ENCODE measurements at places on chromosomes 16 and 17.

- DNase-seq, result peak; percentile 76
Observed at GRCh38 chr16:106623-107324, 28.7 kb downstream of the MPG start.

GRCh38 chr16:29315046-29315445 lies 91.5 kb downstream of the NPIPB11 start:
- no peak for DNase-seq

DNA sequence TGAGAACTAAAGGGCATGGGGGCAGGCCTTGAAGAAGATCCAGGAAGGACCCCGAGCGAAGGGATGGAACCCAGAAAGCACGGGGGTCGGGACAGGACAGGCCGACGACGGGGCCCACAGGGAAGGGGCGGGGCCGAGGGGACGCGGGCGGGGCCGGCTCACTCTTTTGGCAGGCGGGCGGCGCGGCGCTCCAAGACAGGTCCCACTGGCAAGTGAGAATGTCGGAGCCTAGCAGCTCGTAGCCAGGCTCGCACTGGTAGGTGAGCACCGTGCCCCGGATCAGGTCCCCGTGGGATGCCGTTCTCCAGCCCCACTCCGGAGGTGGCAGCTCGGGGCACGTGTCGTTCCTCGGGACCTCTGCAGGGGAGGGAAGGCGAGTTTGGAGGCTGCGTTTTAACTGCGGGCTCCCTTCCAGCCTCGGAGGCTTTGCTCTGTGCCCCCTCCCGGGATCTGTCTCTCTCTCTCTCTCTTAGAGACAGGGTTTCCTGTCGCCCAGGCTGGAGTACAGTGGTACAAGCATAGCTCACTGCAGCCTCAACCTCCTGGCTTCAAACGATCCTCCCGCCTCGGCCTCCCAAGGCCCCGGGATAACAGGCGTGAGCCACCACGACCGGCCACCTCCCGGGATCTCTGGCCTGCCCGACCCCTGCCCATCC lies 13.7 kb upstream of the CDIPT start:
- DNase-seq, result no peak

DNA sequence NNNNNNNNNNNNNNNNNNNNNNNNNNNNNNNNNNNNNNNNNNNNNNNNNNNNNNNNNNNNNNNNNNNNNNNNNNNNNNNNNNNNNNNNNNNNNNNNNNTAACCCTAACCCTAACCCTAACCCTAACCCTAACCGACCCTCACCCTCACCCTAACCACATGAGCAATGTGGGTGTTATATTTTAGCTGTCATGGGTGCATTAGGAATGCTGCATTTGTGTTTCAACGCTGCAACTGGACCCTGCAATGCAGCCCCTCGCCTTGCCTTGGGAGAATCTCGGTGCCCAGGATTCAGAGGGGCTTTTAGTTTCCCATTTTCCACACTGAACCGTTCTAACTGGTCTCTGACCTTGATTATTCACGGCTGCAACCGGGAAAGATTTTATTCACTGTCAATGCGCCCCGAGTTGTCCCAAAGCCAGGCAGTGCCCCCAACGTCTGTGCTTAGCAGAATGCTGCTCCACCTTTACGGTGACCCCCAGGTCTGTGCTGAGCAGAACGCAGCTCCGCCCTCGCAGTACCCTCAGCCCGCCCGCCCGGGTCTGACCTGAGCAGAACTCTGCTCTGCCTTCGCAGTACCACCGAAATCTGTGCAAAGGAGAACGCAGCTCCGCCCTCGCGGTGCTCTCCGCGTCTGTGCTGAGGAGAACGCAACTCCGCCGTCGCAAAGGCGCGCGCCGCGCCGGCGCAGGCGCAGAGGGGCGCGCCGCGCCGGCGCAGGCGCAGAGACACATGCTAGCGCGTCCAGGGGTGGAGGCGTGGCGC lies 43.3 kb downstream of the POLR3K start:
- no peak for DNase-seq

DNA sequence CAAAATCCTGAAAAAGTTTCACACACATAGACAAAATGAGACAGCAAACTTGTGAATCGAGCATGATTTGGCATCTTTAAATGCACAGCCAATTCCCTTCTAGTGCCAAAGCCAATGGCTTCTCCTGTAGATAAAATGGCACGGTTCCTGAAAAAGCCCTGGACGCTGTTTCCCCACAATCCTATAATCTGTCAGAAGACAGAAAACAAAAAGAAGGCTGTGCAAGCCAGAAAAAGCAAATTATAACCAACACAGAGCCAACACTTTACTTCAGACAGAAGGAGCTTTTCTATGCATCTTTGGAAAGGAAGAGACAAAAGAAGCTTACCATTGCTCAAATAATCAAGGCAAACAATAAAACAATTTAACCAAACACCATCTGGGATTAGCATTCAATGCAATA lies 23.8 kb downstream of the FAM222B start:
- no peak for DNase-seq

DNA sequence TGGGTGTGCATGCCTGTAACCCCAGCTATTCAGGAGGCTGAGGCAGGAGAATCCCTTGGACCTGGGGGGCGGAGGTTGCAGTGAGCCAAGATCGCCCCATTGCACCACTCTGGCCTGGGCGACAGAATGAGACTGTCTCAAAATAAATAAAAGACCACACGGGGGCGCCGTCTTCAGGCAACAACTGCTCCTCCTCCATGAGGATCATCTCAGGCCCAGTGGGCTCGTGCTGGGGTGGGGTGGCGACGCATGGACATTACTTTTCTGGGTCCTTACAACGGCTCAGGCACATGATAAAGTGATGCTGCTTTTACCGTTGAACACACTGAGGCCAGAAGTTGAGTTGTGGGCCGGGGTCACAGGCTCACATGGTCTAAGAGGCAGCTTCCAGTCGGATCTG lies 56.2 kb downstream of the PRMT7 start:
- DNase-seq, result peak; percentile 52

DNA sequence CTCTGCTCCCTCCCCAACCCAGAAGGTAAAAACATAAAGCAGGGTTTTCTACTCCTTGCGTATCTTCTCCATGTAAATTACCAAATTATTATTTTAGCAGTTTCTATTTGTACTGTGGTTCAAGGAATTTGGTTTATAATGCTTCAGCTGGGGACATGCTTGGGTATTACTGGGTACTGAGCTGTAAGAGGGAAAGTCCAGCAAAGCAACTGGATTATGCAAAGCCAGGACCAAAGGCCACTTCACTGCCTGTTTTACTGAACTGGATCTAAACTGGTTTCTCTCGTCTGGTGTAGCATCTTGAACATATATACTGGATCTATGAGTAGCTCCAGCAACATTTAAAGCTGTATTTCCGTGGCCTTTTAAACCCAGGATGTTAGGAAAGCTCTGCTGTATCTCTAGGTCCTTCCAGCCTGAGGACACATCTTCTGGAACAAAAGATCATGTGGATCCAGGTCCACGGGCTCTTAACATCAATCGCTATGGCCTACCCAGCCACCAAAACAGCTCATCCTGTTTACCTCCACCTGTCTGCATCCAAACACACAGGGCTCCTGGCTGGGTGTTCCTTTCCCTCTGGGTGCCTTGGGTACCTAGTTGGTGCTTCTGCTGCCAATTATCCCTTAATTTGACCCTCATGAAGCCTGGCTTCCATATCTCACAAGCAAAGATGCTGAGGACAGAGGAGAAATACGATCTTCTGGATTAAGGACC lies 7.2 kb downstream of the PMP22 start:
- DNase-seq, result no peak

GRCh38 chr16:89621136-89621697 lies 7.8 kb downstream of the DPEP1 start:
- no peak for DNase-seq
